NCI-H446 (cell line): ENCODE measurements at places on chromosomes 1 and 21.

DNA sequence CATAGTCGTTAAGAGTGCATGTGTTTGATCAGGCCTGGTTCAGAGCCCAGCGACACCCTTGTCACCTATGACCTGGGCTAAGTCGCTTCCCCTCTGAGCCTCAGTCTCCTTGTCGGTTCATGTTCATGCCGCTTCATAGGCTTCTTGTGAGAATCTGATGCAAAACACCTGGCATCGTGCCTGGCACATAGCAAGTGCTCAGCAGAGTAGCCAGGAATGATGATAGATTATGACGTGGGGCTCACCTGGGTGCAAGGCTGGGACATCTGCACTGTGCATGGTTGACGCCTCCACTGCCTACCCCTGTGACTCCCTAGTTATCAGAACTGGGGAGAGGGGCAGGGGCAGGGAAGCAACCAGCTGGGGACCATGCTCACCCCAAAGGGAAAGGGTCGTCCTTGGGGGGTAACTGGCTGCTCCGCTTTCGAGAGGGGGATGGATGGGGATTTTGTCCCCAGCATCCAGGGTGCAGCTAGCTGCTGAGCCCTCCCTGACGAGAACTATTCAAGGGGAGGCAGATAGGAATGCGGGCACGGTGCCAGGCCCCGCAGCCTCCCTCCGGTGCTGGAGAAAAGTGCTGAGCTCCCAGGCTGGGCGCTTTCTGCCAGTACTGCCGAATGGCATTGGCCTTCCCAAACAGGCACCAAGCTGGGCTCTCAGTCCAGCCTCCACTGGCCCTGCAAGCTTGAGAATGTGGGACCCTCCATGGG is 9.3 kb downstream of the EFHD2 start:
- DNase-seq, result no peak

- DNase-seq, result no peak
Measured at GRCh38 chr1:5998051-5998905, 6.1 kb upstream of the NPHP4 start.

- DNase-seq, result no peak
Measured at GRCh38 chr1:223216531-223217205, 73.6 kb upstream of the TLR5 start.

GRCh38 chr1:153494976-153495535 is 34.6 kb upstream of the S100A7 start:
- DNase-seq, result peak; percentile 83

DNA sequence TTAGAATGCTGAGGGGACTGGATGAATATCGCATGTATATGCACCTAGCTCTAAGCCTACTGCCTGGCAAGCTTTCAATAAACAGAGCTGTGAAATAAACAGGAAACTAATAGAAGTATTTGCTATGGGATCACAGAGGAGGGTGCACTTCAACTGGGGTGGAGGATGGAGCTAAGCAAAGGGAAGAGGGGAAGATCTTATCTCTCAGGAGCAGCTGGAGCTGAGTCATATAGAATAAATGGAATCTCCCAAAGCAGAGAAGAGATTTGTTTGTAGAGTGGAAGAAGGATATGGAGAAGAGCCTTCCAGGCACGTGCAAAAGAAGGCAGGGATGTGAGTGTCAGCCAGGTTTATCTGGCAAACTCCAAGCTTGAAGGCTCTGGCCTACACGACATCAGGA is 17.0 kb upstream of the KCNA10 start:
- DNase-seq, result no peak

DNA sequence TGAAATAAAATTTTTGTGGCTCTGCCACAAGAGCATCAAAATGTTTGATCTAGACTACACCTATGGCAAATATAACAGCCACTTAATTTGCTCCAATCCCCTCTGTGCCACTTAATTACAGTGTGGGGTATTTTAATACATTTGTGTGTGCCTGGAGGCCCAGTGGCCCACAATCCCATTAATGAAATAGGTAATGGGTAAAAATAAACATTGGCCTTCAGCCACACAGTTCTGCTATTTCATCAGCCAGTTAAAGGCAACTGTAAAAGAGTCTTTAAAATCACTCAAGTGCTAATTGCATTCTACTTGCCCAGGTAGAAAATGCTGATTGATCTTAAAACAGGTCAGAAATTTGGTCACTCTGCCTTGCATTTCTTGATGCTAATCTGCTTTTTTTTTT is 151.6 kb upstream of the UBE2U start:
- no peak for DNase-seq

- DNase-seq, result no peak
Measured at GRCh38 chr1:160411271-160412027, 11.1 kb downstream of the VANGL2 start.

- DNase-seq, result peak; percentile 38
Measured at GRCh38 chr21:40765811-40766210, 81.1 kb downstream of the DSCAM start.

DNA sequence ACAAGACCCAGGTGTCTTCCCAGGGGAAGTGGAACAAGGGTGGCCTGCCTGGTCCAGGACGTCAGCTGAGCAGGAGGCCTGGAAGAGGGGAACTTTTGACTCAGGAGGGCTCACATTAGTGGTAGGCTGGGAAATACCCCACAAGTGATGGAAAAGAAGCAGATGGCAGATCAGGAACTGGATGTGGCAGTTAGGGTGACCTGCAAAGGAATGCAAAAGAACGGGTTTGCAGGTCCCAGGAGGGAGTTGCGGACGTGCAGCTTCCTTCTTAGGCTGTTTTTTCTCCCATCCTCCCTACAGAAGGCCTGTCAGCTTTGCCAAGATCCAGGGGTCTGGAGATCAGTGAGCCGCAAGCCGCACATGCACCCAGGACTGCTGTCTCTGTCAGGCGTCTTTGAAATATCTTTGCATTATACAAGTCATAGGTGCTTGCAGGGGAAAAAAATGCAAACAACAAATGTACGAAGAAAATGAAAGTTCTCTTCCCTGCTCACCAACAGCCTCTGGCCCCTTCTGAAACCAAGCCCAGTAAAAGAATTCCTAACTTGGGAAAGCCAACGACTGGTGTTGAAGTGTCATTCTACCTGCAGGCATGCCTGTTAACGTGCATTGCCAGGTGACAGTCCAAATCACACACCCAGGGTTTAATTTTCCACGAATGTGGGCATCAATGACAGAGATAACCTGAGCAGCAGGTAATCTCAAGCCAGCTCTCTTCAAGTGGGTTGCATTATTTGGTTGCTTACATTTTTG is 34.4 kb downstream of the NENF start:
- no peak for DNase-seq

DNA sequence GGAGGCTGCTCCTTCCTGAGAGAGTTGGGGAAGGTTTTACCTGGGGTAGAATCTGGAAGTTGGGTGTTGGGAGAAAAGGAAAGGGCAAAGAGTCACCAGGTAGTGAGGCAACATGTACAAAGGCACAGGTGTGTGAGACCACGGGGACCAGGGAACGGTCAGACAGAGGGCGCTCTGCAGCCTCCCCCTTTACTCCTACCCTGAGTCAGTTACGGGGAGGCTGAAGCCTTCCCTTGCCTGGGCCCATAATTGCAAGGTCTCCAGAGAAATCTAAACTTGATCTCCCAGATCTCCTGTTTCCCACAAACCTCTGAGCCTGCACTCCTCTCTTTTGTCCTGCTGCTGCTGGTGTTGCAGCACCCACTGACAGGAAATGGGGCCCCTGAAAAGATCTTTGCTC is 22.0 kb downstream of the CCN1 start:
- no peak for DNase-seq

GRCh38 chr1:226967665-226968064 is 27.6 kb downstream of the COQ8A start:
- peak; percentile 41 for DNase-seq

- no peak for DNase-seq
Measured at GRCh38 chr1:207842506-207842905, 68.4 kb downstream of the CD34 start.

DNA sequence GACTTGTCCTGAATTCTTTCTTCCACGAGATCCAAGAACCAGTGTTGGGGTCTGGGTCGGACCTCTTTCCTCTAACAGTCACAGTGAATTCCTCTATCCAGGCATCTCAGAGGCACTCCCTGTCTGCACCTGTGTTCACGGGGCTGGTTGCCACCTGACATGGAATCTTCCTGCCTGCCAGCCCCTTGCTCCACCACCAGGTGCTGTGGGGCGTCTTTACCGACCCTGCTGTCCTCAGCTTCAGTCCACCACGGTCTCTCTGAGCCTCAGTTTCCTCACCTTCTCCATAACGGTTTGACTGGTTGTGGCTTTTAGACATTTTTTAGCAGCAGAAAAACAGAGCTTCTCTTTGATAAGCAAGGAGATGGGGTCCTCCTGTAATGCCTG is 62.7 kb downstream of the SDC3 start:
- no peak for DNase-seq

- no peak for DNase-seq
Measured at GRCh38 chr1:110956586-110956985, 7.1 kb downstream of the LRIF1 start.

- DNase-seq, result no peak
Measured at GRCh38 chr1:20366463-20367115, 75.9 kb downstream of the VWA5B1 start.

GRCh38 chr1:217895841-217896240 is 264.7 kb downstream of the SPATA17 start:
- peak; percentile 47 for DNase-seq

DNA sequence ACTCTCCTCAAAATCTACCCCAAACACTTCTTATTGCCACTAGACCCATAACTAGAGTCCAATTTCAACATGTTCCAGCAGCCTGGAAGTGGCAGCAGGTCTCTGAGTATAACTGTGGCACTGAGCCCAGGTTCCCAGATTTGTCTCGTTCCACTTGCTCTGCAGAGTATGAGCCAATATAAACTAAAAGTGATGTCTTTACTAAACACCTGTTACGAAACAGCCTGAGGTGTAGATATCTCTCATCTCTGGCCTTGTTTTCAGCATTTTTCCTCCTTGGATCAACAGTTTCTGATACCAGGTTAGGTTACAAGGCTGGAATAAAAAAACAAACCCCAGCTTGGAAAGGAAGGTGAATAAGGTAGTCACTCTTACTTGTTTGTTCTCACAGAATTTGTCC is 25.2 kb upstream of the PRDX6 start:
- DNase-seq, result no peak

DNA sequence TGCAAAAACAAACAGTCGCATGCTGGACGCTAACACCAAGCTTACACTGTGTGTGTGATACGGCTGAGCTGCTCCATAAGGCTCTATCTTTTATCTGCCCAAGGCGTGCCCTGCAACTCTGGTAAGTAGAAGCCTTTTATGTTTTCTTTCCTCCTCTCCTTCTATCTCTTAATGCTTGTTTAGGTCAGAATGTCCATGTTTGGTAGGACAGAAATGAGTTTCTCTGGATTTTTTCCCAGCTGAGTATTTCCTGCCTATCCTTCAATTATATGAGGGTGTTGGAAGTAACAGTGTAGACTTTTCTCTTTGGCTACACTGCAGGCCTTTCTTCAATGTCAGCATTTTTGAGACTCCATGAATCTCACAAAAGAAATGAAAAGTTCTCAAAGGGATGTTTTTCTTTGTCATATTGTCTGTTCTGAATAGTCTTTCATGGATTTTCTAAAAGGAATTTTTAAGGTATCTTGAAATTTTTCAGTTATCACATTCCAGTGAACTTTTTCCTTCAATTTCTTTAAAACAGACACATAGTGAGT is 124.2 kb downstream of the MACF1 start:
- no peak for DNase-seq

- DNase-seq, result no peak
Measured at GRCh38 chr1:175287377-175287776, 94.8 kb upstream of the KIAA0040 start.

GRCh38 chr1:113276507-113276906 is 113.8 kb upstream of the MAGI3 start:
- no peak for DNase-seq

DNA sequence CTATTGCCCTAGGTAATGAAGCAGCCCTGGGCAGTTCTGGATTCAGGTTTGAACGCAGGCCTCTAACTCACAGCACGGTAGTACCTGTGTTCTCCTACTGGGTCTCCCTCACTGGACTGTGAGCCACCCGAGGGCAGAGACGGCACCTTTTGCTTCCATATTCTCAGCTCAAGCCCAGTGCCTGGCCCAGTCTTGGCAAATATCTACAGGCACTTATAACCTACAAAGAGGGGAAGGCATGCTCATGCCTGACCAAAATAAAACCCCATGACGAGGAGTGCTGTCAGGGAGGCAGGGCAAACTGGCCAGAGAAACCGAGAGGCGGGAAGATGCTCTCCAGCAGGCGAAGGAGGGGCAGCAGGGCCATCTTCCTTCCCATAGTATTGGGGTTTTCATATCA is 91.1 kb downstream of the DDX20 start:
- no peak for DNase-seq

DNA sequence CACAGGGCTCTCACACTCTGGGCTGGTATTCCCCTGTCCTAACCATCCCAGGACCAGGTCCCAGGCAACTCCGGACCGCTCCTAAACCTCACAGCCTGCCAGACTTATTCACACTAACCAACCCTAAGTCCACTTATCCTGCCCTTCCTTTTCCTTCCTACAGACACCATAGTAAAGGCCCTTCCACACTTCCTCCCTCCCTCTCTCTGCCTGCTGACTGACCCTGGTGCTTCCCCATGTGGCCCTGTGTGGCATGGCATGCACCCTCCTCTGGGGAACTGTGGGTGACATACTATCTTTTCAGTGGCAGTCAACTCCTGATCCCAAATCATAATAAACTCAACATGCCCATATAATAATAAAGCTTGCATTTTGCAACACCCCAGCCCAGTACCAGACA is 155.1 kb upstream of the DNAH14 start:
- DNase-seq, result no peak

DNA sequence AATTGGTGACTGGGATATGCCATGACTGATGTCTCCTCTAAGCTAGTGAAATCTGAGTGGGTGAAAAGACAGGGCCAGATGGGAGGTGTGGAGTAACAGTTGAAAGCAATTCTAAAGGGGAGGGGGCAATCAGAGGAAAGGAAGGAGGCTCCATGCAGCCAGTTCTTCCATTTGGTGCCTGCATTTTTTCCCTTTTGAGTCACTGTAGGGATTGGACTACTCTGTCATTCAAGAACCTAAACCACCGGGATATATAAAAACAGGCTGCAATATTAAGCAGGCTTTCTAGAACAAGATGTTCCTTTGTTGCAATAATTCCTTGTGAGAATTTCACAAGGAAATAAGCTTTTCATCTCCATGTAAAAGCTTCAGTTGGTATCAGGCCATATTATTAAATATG is 18.3 kb downstream of the CLIC6 start:
- no peak for DNase-seq

GRCh38 chr1:17013491-17014320 is 2.0 kb upstream of the ATP13A2 start:
- DNase-seq, result no peak
